ENCODE measurements at places on chromosomes 11 and 22.

- no peak for DNase-seq
Observed at GRCh38 chr22:41752011-41752970, 48.2 kb upstream of the CCDC134 start.

DNA sequence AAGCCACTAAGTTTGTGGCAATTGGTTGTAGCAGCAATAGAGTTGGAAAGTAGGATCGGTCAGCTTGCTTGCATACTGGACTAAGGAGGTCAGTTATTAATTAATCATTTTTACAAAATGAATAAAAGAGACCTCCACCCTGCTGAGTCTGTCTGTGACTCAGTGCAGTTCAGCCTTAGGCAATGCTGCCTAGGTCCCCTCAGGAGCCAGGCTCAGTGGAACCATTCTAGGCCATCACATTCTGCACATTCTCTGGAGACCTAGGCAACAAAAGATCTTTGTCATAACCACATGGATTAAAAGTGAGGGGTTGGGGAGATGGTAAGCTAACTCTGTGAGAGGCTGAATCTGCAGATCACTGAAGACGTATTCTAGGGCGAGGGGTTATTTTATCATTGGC is 178.7 kb upstream of the CADM1 start:
- no peak for DNase-seq

- DNase-seq = no peak
Observed at GRCh38 chr11:1770061-1770460, 6.3 kb upstream of the CTSD start.

DNA sequence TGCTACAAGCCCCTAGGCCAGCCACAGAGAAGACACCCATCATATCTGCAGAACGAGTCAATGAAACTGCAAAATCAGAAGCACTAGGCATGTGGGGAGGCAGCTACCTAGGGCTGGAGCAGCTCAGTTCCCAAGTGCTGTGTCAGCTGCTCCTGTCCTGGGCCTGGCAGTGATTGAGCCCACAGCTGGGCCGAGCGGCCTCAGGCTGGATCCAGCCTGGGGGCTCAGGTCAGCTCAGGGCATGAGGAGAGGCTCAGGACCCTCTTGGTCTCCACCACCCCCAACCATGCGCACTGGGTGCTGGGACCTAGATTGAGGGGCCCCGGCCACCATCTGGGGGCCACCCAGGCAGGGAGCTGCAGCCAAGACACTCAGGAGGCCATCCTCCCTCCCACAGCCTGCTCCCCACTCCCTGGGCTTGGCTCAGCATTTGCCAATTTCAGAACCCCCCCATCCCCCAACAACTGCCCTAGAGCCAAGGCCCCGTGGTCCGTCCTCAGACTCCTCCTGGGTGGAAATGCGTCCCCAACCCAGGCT is 2.4 kb upstream of the TNNT3 start:
- no peak for DNase-seq

- no peak for DNase-seq
Observed at GRCh38 chr11:126546191-126546590, 190.7 kb downstream of the ST3GAL4 start.

DNA sequence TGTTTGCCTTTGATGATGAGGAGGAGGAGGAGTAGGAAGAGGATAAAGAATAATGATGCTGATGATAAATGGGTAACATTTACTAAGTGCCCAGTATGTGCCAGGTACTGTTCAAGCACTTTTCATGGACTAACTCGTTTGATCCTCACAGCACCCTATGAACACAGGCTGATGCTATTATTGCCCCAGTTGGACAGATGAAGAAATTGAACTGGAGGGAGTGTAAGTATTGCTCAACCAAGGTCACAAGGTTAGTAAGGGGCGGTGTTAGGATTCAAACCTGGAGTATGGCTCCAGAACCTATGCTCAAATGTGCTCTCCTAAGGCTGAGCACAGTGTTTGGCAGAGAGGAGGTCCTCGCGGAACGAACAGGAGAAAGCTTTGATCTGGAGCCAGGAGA is 78.6 kb downstream of the SYN3 start:
- no peak for DNase-seq

- no peak for DNase-seq
Observed at GRCh38 chr11:65320386-65321075, 5.9 kb downstream of the CDC42EP2 start.

DNA sequence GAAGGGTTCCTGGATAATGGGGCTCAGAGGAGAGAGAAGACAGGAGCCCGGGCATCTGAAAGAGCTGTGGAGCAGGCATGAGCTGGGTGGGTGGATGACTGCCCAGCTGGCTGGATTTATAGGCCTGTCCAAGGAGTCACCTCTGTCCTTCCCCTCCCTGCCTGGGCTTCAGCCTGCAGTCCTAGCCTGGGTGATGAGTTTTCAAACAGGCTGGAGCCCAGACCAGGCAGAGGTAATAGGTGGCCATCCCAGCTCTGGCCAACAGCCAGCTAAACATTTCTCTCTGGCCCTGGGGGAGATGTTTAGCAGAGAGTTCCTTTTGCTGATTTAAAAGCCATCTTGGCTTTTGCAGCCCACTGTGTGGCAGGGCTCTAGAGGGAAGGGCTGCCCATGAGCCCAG is 5.4 kb downstream of the C11orf96 start:
- no peak for DNase-seq

DNA sequence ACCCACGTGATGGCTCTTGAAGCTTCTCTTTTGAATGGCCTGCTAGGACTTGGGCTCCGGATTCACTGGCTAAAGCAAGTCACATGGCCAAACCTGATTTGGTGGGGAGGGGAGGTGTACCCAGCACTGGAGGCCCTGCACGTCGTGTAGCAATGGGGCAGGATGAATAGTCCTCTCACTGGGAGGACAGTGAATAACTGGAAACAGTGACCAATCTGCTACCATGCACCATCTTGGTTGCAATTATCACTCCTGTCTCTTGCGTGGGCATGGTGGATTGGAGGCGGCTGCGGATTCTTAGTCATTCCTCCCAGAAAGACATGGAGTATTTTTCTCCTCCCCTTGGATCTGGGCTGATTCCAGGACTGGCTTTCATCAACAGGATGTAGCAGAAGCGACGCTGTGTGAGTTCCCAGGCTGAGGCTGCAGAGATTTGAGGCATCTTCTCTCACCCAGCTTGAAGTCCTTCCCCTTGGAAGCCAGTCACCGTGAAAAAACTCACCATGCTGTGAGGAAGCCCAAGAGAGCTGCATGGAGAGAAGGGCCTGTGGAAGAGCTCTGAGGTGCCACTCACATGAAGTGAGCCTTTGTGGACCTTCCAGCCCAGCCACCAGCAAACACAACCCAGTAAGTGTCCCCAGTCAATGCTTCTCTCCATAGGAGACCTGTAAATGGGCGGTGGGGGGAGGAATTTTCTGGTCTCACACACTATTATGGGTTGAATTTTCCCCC is 70.4 kb downstream of the IGLL1 start:
- DNase-seq = no peak
